ENCODE measurements at places on chromosomes 5 and 9.

DNA sequence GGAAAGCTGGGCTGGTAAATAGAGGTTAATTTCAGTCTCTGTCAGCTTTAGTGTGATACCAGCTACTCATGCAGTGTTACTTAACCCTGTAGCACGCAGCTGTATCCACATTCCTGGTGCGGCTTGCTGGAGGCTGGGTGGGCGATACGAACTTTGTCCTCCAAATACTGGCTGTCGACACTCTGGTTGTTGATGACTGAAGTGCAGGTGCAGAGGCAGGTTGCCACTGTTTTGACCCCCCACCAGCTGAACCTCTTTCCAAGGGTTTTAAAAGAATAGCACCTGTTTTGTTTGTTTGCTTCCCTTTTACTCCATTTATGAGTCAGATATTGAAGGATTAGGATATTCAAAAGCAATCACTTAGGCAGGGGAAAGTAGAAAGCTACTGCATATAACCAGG lies 4.4 kb upstream of the RABGAP1 start:
- DNase-seq = no peak

DNA sequence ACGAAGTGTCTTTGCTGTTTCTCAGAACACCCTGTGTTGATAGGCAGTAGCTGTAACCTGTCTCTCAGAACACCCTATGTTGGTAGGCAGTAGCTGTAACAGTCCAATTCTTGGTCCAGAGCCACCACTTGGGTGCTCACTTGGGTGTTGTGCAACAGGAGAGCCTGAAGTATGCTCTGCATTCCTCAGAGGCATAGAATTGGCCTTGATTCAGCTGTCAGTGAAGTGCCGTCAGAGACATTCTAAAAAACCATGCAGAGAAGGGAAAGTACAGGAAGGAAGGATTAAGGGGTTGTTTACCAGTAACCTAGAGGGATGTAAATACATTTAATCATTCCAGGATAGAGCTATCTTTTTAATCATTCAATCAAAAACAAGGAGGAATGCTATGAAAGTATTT lies 231.2 kb downstream of the ARRDC3 start:
- DNase-seq = peak; percentile 28

DNA sequence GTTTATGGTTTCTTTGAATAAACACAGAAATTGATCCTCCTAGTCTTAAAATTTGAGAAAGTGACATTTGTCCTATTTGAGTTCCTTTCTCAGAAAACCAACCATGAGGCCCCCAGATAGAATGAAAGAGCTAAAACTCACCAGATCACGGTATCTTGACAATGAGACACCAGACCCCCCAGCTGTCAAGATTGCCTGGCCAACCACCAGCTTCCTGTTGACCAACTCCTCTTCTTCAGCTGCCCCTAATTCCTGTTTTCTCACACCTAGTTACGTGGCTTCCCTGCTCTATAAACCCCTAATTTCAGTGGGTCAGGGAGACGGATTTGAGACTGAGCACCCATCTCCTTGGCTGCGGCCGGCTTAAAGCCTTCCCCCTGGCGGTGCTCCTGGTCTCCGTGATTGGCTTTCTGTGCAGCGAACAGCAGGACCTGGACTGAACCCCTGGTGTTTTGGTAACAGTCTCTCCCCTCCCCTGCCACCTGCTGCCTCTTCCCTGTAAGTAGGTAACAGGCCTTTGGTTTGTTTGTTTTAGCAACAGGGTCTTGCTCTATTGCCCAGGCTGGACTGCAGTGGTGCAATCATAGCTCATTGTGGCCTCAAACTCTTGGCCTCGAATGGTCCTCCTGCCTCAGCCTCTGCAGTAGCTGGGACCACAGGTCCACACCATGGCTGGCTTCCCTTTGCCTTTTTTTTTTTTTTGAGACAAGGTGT lies 4.8 kb upstream of the ENTPD2 start:
- no peak for DNase-seq

DNA sequence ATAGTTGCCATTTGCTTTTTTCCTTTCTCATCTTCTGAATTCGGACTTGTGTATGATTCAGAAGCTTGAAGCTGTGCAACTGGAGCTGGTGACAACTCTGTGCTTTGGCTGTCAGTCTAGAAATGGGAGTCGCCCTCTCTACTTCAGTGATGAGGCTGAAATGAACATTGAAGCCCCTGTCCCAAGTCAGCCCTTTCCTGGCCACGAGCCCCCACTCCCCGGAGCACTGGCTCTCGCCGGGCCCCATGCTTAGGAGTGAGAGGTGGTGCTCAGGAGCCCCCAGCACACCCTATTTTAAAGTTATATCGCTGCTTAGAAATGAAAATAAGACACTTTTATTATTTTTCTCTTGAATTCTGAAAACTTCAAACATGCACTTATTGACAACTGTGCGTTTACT lies 66.0 kb downstream of the PSMB7 start:
- DNase-seq = no peak

DNA sequence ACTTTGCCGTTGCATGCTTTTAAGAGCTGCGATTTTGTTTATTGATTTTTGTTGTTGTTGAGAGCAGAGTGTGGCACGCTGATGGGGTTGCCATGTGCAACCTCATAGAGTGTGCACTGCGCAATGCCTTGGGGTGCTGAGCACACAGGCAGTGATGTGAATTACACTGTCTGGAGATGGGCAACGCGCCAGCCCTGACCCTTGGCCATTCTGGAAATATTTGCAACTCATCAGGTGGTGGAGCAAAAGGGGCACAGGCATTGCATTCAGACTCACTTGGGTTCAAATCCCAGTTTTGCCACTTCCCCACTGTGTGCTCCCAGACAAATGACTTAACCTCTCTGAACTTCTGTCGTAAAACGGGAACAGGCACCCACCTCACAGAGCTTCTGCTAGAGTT lies 25.6 kb downstream of the DUSP1 start:
- no peak for DNase-seq

DNA sequence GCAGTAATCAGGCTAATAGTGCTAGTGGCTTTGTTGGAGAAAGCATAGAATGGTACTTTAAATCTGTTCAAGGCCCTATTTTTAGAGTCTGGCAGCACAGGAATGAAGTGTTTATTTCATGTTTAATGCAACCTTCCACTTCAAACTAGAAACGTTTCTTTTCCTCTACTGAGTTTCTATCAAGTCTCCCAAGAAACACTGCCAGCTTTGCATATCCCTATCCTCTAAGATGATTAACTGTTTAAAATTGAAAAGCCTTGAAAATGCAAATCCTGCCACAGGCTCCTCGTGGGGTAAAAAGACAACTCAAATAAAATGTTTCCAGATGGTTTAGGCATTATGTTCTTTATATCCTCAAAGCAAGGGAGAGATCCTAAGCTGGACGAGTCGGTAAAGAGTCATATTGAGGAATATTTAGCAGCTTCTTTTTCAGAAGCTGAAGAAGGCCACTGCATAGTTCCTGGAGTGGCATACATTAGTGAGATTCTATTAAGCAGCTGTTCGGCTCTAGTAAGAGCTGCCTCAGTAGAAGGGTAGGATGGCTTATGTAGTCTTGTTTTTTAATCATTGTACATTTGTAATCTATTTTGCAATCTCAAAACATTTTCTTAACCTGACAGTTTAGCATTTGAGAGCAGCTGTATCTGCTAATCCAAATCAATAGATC lies 251.2 kb downstream of the CHSY3 start:
- DNase-seq = no peak

DNA sequence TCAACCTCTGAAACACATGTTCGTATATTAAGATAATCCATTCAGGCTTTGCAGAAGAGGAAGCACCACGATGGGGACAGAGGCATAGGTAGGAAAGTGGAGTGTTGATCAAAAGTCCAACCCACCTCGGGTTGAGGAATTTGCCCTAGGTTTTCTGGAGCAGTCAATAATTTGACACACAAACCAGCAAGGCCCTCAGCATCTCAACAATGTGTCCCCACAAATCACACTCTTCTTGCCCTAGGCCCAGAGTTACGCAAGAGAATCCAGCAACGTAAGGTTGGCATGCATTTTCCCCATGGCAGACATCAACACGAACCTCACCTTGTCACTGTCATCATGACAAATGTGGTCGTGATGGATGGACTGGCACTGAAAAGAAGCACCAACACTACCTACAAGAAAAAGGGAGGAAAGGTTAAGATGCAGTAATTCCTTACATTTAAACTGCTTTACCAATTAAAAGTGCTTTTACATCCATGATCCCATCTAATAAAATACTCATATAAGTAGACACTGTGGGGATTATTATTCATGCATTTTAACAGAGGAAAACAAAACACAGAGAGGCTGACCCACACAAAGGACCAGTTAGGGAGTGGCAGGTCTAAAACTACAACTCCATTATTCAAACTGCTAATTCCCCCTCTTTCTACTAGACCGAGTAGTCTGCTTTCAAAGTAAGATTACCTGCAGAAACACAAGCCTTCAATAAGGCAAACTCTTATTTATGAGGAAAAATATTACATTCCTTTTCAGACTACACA lies 24.4 kb upstream of the RNF38 start:
- no peak for DNase-seq

DNA sequence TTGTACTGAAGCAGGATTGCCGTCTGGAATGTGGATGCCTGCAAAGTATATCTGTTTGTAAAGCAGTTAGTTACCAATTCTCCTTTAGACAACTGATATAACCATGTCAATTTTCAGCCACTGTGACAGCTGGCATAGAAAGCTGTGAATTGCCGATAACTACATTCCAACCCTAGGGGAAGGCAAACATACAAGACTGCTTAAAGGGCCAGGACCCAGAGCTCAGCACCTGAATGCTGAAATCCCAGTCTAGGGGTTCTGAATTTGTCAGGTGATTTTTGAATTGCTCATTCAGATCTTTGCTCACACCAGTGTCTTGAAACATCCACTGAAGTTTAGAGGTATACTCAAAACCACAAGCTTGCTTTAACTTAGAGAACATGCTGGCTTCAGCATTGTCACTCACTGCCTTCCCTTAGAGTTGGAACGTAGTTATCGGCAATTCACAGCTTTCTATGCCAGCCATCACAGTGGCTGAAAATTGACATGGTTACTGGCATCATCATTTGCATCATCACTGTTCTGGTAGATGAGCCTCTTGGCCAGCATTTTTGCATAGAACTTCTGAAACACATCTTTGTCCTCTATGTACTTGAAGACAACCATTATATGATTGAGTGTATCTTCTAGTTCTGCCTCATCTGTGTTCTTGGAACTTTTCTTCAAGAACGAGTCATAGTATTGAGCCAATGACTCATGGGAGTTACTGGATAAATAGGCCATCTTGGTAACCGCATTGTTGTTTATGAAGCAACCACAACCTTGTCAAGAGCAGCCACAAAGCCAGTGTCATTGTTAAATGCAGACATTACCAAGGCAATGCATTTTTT lies 82.1 kb downstream of the CCDC192 start:
- DNase-seq = no peak

GRCh38 chr9:81082221-81082620 lies 607.1 kb downstream of the TLE1 start:
- DNase-seq = no peak

DNA sequence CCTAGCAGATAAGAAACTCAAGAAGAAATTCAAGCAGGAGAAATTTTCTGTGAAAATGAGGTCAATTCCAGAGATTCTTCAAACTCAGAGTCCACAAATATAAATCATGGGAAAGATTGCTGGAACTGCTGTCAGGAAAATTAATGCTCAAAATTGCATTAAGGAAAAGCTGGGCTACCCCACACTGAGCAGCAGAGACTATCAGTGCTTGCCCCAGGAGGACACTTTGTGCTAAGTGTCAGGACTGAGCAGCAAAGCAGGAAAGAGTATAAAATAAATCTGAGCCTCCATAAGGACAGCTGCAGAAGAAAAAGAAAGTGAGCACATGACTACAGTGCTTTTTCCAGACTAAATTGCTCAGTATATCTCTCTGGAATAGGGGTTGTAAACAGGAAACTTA lies 81.6 kb downstream of the RGS7BP start:
- DNase-seq = no peak

GRCh38 chr5:310941-311434 lies 10.5 kb upstream of the AHRR start:
- DNase-seq = no peak

DNA sequence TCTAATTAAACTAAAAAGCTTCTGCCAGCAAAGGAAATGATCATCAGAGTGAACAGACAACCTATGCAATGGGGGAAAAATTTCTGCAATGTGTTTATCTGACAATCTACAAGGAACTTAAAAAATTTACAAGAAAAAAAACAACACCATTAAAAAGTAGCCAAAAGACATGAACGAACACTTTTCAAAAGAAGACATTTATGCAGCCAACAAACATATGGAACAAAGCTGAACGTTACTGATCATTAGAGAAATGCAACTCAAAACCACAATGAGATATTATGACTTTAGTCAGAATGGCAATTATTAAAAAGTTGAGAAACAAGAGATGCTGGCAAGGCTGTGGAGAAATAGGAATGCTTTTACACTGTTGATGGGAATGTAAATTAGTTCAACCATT lies 530.4 kb upstream of the DAB2 start:
- DNase-seq = no peak

- peak; percentile 74 for DNase-seq
Measured at GRCh38 chr9:136994888-136995230, 1.5 kb downstream of the CLIC3 start.

DNA sequence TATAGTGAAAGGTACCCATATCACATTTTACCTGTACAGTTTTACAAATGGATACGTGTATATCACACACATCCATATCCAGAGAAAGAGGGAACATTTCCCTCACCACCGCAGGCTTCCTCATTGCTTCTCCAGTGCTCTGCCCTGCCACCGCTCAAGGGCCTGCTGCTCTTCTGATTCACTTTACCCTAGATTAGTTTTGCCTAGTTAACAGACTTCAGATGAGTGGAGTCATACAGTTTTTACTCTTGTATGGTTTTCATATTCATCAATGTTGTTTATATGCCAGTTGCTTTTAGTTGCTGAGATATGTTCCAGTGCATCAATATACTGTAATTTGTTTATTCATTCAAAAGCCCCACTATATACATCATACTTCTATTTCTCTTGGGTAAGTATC lies 53.9 kb upstream of the POMT1 start:
- DNase-seq = no peak

- DNase-seq = no peak
Measured at GRCh38 chr5:144510845-144511579, 340.3 kb downstream of the KCTD16 start.

DNA sequence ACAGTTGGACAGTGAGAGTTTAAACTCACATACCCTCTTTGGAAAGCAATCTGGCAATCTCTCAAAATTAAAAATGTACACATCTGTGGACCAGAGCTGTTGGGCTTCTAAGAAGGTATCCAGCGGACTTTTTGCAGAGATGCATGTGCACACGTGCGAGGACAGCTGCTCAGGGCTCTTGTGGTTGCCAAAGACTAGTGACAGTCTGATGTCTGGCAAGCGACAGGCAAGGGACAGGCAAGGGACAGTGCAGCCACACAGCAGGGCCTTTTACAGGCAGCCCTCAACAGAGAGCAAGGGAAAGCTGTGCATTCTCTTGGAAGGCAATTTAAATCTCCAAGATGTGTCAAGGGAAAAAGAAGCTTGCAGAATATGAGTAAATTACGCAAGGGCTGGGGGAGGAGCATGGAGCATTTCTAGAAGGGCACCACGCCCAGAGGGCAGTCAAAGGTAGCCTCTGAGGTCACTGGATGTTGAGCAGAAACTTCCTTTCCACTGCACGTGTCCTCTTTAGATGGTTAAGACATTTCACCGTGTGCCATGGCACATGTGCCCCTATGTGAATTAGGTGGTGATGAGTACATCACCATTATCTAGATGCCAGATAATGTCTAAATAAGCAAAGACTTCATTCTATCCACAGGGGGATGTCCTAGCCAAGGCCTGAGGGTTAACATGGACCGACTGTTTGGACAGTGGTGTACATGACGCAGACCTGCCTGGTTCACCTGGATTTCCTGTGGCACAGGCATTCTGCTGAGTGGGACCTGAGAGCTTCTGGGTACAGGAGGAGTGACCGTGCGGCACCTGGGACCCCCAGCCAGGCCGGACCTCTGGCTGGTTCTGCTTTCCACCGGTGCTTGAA lies 9.1 kb downstream of the GFPT2 start:
- no peak for DNase-seq

- no peak for DNase-seq
Measured at GRCh38 chr9:89640361-89640760, 35.5 kb downstream of the GADD45G start.

Measured in GM23338 (cell line).